ENCODE measurements at places on chromosomes 7 and 10. TPM values are rescaled to one million over a fixed set of nuclear protein-coding genes. Genes with fewer than 3 reads are reported as not detected.

Gene EPHA1
- total RNA-seq: 14.3 TPM

- DNase-seq: no peak
Measured at GRCh38 chr7:10579561-10579960, 394.1 kb upstream of the PHF14 start.

DNA sequence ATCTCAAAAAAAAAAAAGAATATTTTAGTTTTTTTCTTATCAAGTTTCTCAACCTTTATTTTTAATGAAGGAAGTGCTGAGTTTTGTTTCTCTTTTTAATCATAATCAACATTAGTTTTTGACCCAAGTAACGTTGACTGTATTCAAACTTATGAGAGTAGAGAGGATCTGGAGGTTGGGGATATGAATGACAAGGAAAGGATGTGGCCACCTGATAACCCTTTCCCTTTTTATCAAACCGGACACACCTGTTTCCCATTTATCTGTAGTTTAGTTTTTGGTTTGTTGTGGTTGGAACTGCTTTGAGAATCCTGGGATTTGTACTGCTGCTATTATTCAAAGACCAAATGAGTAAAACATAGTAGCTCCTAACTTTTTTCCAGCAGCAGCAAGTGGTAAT is 38.6 kb downstream of the HACD1 start:
- no peak for DNase-seq

DNA sequence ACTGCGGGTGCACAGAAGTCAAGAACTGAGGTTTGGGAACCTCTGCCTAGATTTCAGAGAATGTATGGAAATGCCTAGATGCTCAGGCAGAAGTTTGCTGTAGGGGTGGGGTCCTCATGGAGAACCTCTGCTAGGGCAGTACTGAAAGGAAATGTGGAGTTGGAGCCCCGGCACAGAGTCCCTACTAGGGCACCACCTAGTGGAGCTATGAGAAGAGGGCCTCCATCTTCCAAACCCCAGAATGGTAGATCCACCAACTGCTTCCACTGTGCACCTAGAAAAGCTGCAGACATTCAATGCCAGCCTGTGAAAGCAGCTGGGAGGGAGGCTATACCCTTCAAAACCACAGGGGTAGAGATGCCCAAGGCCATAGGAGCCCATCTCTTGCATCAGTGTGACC is 1336.0 kb upstream of the CELF2 start:
- DNase-seq: no peak

All from body of pancreas (tissue), 4 donors.